GDM1 (cell line): ENCODE measurements at places on chromosomes 12 and 14.

DNA sequence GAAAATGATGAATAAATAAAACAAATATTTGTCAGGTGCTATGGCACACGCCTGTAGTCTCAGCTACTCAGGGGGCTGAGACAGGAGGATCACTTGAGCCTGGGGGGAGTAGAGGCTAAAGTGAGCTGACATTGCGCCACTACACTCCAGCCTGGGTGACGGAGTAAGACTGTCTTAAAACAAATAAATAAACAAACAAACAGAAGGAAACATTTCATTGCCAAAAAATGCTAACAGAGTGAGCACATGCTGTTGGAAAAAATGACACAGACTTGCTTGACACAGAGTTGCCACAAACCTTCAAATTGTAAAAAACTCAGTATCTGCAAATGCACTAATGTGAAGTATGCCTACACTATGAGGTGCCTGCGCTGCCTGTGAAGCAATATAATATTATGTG, 50.8 kb upstream of the AP4S1 start:
- no peak for DNase-seq

DNA sequence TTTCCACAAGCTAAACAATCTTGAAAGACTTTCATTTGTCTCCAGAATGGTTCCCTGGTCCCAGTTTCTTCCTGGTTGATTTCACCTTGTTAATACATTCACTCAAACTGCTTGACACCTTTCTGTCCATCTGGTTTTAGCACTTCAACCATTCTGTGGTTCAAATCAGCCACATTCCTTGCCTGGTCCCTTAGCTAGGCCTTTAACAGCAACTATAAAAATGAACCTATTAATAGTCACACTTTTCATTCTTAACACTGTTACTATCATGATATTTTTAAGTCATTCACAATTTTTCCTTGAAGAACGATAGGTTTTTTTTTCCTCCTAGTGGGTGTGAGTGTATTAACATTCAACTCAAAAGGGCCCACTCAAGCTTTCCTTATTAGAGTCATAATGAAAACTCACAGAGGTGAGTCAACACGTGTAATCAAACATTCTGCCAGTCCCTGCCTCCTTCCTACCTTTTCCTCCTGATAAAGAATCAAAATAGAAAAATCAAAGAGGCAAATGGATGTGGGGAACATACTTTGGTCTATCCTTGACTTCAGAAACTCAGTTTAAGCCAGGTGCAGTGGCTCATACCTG, 34.4 kb upstream of the CCNT1 start:
- no peak for DNase-seq

DNA sequence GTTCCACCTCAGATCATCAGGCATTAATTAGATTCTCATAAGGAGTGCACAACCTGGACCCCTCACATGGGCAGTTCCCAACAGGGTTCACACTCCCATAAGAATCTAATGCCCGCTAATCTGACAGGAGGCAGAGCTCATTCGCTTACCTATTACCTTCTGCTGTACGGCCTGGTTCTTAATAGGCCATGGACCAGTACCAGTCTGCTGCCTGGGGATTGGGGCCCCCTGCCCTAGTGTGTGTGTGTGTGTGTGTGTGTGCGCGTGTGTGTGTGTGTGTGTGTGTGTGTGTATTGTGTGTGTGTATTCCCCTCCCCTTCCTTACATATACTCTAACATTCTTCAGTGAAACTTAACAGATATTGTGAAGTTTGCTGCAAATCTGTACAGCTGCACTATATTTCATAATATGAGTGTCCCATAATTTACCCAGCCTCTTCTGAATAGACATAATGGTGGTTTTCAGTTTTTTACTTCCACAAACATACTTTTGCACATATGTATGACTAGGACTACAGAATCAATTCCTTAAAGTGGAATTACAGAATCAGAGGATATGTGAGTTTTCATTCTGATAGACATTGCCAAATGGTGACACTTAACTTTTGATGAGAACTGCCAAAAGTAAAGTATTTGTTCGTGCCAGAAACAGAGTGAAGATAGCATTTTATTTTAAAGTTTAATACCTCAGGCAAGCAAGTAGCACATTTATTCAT, 205.2 kb upstream of the EEA1 start:
- DNase-seq = no peak

- DNase-seq = no peak
Observed at GRCh38 chr12:123948401-123948795, 24.2 kb downstream of the CCDC92 start.

DNA sequence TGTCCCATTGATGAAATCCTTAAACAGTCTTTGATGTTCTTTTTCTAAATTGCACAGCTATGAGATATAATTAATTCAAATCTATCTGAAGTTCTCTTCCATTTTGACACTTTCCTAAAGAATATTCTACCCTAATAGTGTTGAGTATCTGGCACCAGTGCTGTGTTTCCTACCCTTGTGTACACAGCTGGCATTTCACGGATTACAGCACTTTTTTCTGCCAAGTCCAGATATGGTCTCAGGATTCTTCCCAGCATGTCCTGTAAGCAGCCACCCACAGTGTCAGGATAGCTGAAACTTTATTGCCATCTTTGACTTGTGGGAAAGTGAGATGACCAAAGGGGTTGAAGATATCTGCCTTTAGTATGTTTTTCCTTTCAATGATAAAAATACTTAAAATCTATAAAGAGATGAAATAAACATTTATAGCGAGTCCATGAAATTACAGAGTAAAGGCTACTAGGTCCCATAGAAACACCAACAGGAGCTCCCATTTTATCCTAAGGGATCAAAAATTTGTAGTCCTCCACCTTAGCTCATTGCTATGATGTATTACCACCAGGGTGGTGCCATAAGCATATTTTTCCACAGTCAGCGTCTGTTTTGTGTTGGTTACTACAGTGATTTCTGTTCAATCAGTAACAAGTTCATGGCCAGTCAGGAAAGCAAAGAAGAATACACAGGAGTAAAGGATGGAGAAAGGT, 96.7 kb downstream of the TRHDE start:
- no peak for DNase-seq

- no peak for DNase-seq
Observed at GRCh38 chr14:103286968-103287850, 46.8 kb upstream of the EIF5 start.

DNA sequence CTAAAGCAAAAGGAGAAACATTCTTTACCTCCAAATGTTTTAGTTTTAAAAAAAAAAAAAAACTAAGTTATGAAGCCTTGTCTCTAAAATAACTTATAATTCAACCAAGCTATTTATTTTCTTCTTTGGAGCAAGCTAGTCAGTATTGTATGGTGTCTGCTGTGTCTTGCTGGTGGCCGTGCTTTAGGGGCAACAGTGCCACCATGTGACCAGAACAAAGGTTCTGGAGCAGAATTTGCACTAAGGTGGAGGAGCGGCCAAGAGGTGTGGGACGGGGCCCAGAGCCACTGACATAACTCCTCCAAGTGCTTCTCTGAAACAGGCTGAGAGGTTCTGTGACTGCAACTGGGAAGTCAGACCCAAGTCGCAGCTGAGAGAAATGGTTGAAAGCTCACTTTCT, 4.5 kb downstream of the FICD start:
- DNase-seq = no peak

DNA sequence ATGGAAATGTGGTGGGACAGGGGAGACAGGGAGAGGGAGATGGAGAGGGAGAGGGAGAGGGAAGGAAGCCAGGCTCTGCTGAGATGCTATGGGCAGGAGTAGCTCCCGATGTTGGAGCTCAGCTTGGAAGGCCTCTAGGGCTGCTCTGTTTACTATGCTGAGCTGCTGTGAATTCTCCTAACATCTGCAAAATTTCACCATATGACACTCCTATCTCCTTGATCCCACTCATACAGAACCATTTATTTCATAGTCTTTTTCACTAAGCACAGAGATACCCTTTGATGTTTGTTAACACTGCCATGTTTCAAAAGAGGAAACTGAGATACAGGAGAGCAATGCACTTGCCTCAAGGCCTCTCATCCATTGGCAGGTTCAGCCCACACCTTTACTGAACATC, 60.7 kb downstream of the C12orf75 start:
- DNase-seq = no peak

DNA sequence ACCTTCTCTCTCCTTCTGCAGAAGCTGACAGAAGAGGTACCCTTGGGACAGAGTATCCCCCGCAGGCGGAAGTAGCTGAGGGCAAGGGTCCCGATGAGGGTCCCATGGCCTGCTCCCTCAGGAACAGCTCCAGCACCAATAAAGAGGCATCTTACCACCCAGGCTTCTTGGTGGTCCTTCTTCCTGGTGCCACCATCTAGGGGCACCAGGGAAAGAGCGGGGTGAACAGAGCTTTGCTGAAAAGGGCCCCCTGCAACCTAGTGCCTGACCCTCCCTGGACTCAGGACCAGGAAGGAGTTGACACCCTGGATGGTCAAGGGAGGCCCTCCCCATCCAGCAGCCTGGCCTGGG, 591 bp upstream of the IRF9 start:
- DNase-seq = no peak

DNA sequence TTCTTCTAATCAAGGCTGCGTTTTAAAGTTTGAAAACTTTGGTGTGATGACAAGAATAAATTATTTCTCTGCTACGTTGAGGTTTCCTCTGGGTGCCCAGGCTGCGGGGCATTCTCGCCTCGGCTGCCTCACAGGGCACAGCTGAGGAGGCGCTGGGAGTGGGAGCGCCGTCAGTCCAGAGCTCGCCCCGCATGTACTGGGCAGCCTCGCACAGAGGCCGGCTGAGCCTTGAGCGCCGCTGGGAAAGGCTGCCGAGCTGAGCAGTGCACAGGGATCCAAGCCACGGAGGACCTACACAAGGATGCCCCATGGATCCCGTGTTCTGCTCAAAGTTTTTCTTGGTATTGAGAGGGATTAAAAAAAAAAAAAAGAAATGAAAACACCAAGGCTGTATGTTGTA, 11.6 kb downstream of the RFX4 start:
- DNase-seq = no peak

DNA sequence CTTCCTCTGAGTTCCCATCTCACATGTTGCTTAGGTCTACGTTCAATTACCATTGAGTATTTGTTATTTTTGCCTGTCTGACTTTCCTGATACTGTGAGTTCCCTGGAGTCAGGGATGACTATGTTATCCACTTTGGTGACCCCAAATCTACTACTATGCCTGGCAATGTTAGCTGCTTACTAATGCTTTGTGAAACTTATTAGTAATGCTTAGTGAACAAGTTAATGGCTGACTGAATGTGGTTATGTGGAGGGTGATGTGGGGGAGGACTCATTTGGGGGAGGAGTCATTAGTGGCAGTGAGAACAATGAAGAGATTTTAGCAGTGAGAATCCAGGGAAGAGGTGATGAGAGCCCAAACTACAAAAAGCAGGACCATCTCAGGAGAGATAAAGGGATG, 121.6 kb downstream of the KTN1 start:
- no peak for DNase-seq

GRCh38 chr14:33717866-33718265, 233.0 kb downstream of the EGLN3 start:
- DNase-seq = no peak

GRCh38 chr12:97994746-97995484, 520.5 kb upstream of the TMPO start:
- DNase-seq = no peak

DNA sequence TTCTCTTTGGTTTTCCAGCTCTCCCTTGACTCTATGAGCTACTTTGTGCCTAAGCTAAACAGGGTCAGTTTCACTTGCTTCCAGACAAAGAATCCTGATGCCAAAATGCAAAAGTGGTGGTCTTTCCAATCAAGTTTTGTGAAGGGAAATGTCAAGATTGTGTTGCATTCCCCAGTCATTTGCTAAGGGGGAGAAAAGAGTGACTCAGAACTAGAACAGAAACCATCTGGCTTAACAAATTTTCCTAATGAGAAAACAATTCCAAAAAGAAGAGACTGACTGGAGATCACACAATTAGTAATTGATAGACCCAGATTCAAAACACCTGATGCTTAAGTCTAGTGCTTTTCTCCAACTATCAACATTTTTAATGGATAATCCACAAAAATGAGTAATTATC, 235.1 kb upstream of the DIO2 start:
- DNase-seq = no peak

- no peak for DNase-seq
Observed at GRCh38 chr12:85448548-85449139, 168.6 kb downstream of the ALX1 start.

DNA sequence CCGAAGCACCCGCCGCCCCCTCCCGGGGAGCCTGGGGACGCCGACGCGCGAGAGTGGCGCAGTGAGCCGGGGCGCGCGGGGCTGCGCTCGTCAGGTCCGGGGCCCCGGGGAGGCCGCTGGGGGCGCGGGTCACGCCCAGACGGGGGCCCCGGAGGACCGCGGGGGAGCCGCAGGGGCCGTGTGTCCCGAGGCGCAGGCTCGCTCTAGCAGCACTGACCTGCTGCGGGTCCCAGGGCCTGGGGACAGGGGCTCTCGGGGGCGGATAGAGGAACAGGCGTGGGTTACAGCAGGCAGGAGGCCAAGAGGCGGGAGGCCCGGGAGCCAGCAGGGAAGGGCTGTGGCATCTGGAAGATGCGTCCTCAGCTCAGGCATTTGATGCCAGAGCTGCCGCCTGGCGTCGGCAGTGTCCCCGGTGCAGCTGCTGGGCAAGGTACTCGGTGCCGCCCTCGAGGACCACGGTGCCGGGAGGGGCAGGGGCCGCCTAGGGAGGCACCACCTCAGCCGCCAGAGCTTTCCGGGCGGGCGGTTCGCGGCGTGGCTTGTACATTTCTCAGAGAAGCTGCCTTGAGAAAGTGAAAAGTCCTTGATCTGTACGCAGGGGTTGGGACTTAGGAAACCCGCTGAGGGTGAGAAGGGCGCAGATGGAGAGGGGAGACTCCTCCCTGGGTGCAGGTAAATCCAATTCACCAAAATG, 1.2 kb downstream of the WNT5B start:
- no peak for DNase-seq

GRCh38 chr14:46325157-46325556, 326.4 kb downstream of the RPL10L start:
- no peak for DNase-seq

DNA sequence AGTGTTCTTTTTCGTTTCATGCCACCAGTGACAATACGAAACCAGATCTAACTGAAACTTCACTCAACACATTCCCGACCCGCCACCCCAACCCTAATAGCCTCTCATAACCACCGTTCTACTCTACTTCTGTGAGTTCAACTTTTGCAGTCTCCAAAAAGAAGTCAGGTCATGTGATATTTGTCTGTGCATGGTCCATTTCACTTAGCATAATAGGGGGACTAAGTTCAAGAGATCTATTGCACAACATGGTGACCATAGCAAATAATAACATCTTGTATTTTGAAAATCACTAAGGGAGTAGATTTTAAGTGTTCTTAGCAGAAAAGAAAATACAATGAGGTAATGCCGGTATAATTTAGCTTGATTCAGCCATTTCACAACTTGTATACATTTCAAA, 376.4 kb downstream of the DIO2 start:
- DNase-seq = no peak

- DNase-seq = no peak
Observed at GRCh38 chr14:51382506-51382905, 142.5 kb downstream of the TMX1 start.

GRCh38 chr14:89616425-89616824, 199.4 kb upstream of the FOXN3 start:
- no peak for DNase-seq
